ENCODE measurements at places on chromosomes 2 and 18.

GRCh38 chr2:227822416-227823003 lies 8.9 kb downstream of the CCL20 start:
- DNase-seq: no peak

GRCh38 chr18:2134364-2134763 lies 436.9 kb downstream of the METTL4 start:
- no peak for DNase-seq

DNA sequence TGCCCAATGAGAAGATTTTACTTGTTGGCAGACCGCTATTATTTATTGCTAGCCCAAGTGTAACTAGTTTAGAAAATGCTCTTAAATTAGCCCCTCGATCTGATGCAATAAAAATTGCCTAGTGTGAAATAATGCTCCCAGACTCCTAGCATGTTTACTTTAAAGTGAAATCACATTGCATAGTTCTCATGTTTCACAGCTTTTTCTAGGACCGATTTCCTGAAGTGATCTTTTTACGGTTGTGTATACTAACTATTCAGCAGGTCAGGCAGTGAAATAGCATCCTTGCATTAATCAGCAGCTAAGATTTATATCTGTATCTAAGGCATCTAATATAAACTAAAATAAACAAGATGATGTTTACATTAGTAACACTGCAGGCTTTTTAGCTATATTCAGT lies 52.4 kb downstream of the PMS1 start:
- no peak for DNase-seq

DNA sequence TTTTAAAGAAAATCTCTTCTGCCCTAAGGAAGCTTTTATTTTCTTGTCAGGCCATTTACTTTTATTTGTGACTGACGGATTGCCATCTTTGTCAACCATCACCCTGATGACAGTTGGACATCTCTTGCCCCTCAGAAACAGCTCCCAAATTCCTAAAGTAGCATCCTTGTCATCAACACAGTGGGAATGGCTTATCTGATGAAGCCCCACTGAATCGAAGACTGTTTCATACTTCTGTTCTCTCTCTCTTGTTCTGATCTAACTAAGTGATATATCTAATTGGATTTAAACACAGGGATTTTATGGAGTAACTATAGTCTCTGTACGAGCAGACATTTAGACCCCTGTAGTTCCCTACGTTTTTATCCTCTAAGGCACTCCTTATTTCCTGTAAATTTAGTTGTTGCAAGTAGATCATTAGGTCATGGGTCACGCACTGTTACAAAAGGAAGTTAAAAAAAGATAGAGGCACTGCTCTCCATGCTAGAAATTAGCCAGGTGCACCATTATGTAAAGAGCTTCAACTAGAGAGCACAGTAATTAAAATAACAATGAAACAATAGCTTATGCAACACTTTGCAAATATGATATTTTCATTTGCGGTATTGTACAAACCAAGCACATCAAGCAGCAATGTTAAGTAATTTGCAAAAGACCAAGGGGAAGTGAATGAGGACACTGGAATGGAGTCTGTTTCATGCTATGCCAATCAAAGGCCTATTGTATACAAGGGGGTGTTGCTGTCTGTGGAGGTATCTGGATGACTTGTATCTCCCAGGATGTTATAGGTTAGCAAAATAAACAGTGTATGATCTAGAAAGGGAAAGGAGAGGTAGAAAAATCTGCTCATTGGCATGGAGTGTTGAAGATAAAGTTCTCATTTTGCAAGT lies 284.7 kb downstream of the LRRTM1 start:
- DNase-seq: no peak

GRCh38 chr18:27413495-27414401 lies 228.6 kb upstream of the CHST9 start:
- no peak for DNase-seq

DNA sequence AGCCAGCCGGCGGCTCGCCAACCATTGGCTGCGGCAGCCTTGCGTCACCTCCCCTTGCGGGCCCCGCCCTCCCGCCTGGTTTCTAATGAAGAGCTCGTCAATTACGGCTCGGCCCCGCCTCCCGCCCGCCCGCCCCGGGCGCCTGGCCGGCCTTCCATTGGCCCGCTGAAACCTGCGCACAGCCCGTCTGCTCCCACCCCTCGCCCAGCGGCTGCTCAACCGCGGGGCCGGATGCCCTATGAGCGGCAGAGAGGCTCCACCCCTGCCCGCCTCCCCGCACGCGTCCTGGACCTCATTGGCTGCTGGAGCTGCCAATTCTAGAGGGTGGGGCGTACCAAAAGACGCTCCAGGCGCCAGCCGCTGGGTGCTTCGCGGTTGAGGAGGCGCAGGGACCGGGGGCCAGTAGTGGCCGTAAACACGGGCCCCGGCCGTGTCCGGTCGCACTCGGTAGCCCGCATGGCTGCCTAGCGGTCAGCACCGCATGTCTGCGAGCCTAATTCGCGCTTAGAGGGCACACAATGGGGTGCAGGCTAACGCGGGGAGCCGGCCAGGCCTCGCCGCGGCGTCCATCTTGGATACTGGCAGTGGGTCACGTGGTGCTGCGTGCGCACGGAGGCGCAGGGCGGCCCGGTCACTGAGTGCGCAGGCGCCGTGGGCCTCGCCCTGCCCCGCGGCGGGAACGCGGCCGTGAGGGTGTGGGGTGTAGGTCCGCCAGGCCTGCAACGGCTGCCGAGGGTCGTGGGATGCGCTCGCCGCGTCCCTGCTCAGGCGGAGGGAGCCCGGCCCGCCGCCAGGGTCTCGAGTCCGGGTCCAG lies 454 bp upstream of the HDAC4 start:
- peak; percentile 99 for DNase-seq

DNA sequence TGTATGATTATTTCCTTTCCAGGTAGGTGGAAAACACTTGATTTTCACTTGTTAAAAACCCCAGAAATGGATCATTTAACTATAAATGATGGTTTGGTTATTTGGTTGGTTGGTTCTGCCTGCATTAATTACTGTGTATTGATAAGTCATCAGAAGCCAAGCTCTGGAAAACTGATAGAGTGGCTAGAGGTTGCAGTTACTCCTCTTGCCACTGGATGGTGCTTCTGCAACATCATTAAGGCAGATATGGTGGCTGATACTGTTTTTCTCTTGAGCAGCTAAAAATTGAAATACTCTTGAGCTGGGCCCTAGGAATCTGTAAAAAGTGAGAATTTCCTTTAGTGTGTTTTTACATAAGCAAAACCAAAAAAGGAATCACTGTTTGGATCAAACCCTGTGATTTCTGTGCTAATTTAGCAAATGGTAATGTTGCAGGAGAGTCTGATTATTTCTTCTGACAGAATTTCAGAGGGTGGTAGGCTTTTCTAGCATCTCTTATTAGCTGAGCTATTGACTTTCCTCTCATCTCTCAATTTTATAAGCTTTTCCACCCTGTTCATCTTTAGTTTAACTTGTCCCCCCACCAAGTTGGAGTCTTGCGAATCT lies 54.3 kb downstream of the RAB10 start:
- DNase-seq: no peak

GRCh38 chr2:229920011-229920641 lies 1.7 kb downstream of the TRIP12 start:
- DNase-seq: no peak
